Activated CD4-positive, alpha-beta T cell treated with anti-CD3 and anti-CD28 coated beads, Interleukin-2, amount 10 ng/mL, durations not matched to agents 7 days and 5 days (primary cell): ENCODE measurements at places on chromosomes 3 and 15. TPM values are rescaled to one million over a fixed set of nuclear protein-coding genes. Genes with fewer than 3 reads are reported as not detected.

Gene SLC26A6
- 41.3 TPM for total RNA-seq

DNA sequence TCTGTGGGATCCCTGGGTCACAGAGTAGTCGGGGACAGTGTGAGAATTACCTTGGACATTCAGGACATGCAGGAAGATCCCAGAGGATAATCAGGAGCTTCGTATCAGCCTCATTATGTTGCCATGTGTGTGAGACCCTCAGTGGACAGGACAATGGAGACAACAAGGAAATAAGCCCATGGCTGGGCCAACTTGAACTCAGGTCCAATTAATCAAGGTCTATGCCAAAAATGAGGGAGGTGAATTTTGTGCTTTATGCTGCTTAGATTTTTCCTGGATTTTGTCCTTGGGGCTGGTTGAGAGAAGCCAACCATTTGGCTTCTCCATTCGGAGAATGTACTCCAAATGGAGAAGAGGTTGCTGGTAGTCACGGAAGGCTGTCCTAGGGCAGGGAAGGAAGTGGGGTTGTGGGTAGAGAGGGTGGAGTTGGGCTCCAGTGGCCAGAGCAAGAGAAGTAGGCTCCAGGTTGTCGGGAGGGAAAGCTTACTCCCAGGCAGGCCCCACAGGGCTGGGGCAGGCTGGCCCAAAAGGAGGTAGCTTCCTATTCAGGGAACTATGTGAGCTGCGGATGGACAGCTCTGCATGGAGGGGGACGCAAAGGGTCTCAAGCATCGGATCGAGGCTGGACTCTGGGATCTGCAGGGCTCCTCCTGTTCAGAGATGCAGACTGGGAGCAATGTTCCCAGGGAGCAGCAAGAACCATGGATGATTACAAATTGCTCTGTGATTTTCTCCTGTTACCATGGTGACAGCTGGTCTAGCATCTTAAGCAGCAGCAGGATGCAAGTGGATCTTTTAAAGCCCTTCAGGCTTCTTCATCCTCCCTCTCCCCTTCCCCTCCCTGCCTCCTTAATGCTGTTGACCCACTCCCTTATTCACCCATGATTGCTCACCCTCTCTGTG, 91.1 kb downstream of the WNT7A start:
- H3K27ac ChIP-seq: no peak overlapping the region
- H3K27me3 ChIP-seq: peaks cover 3% of the 10 kb centered on the region
- no peaks in the 10 kb centered on the region for H3K4me1 ChIP-seq
- H3K36me3 ChIP-seq: no peaks in the 10 kb centered on the region

- peaks cover 64% of the 10 kb centered on the region for H3K36me3 ChIP-seq
- peaks cover 20% of the 10 kb centered on the region for H3K4me1 ChIP-seq
- no peaks in the 10 kb centered on the region for H3K27me3 ChIP-seq
- no peak overlapping the region for H3K4me3 ChIP-seq
- no peak overlapping the region for H3K27ac ChIP-seq
These were observed 166.6 kb upstream of the BHLHE40 start for GRCh38 chr3:4812591-4812990.

GRCh38 chr3:30122359-30122758, 484.0 kb upstream of the TGFBR2 start:
- no peak overlapping the region for H3K27ac ChIP-seq
- H3K4me3 ChIP-seq: no peak overlapping the region
- peaks cover 2% of the 10 kb centered on the region for H3K27me3 ChIP-seq
- no peaks in the 10 kb centered on the region for H3K4me1 ChIP-seq

DNA sequence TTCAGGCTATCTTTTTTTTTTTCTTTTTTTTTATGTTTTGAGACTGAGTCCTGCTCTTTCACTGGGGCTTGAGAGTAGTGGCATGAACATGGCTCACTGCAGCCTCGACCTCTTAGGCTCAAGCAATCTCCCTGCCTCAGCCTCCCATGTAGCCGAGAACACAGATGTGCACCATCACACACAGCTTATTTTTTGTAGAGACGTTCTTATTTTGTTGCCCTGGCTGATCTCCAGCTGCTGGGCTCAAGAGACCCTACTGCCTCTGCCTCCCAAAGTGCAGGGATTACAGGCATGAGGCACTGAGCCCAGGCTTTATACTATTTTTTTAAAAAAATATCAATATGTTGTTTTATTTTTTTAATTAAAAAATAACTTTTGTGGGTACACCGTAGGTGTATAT, 467.3 kb downstream of the CADM2 start:
- H3K4me3 ChIP-seq: no peak overlapping the region
- no peak overlapping the region for H3K27ac ChIP-seq
- no peaks in the 10 kb centered on the region for H3K36me3 ChIP-seq
- H3K4me1 ChIP-seq: no peaks in the 10 kb centered on the region
- no peak for DNase-seq

DNA sequence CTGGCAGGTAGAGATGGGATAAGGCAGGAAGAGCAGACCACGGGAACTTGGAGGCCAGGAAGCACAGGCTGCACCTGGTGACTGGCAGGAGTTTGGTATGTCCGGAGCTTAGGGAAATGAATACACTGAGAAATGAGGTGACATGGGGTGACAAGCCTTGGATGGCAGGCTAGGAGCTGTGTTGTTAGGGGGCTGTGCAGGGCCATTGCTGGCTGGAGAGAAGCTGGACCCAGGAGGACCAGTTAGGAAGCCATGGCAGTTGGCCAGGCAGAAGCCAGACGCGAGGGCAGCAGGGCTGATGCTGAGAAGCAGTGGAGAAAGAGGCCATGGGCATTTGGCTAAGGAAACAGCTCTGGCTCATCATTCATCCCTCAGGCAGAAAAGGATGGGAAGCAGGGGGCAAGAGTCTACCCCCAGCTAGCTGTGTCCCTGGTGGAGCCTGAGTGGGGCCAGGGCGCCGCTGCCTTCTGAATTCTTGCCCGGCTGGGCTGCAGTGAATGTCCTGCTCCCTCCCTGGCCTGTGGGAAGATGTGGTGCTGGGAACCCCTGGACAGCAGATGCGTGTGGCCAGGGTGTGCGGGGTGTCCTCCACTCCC, 255.8 kb downstream of the FAM43A start:
- no peak for DNase-seq
- H3K4me1 ChIP-seq: no peaks in the 10 kb centered on the region
- no peaks in the 10 kb centered on the region for H3K27me3 ChIP-seq

Gene ZNF660
- not detected for total RNA-seq

GRCh38 chr15:26937134-26937533, 33.8 kb upstream of the GABRG3 start:
- no peaks in the 10 kb centered on the region for H3K4me1 ChIP-seq
- no peak overlapping the region for H3K27ac ChIP-seq
- H3K4me3 ChIP-seq: no peak overlapping the region
- no peaks in the 10 kb centered on the region for H3K36me3 ChIP-seq

Gene GOLGA8H
- total RNA-seq: not detected

DNA sequence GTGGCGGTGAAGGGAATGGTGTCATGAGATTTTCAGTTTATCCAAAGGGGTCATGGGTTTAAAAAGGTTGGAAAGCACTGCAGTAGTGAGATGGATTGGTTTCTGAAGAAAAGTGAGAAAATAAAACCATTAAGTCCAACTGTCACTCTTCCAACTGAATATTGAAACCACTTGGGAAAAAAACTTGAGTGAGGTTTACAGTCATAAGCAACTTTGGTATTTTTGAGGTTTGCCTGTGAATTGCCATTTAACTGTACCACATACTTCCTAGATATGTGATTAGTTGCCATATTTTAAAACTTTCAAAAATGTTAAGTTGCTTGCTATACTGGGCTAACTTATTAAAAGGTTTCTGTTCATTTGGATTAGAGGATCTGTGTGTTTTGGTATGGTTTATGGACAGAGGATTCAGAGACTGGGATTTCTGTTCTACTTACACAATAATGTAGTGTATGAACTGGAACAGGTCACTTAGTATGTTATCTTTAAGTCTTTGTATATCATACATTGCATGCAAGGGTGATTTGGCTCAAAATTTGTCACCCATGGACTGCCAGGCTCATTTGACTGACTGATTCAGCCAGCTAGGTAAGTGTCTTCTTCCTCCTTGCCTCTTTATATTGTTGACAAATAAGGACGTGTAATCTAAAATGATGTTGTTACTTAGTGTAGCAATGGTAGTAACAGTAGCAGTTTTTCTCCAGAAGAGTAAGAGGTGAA, 201.4 kb upstream of the EOMES start:
- DNase-seq: no peak
- peaks cover 11% of the 10 kb centered on the region for H3K4me1 ChIP-seq
- H3K27ac ChIP-seq: no peak overlapping the region
- H3K4me3 ChIP-seq: no peak overlapping the region
